ENCODE measurements at places on chromosomes 2 and 18. TPM values are rescaled to one million over a fixed set of nuclear protein-coding genes. Genes with fewer than 3 reads are reported as not detected.

AQP12A gene
- total RNA-seq, result not detected

ZNF521 gene
- not detected for total RNA-seq

IL1RL2 gene
- not detected for total RNA-seq

ALK gene
- total RNA-seq, result not detected

SERPINB12 gene
- not detected for total RNA-seq

ZNF396 gene
- 0.61 TPM for total RNA-seq

AKAIN1 gene
- not detected for total RNA-seq

C1QL2 gene
- 0.28 TPM for total RNA-seq

ATOH8 gene
- 7.8 TPM for total RNA-seq

UGT1A5 gene
- not detected for total RNA-seq

VWA3B gene
- total RNA-seq, result 0.33 TPM

GPR35 gene
- 1.1 TPM for total RNA-seq

Measured in A549 treated with ZK216348 at 1 μM for 4 hours (cell line).